ENCODE measurements at places on chromosomes 6 and 20.
A peak's percentile ranks its signal among the peaks of the same experiment; 100 is the strongest.

DNA sequence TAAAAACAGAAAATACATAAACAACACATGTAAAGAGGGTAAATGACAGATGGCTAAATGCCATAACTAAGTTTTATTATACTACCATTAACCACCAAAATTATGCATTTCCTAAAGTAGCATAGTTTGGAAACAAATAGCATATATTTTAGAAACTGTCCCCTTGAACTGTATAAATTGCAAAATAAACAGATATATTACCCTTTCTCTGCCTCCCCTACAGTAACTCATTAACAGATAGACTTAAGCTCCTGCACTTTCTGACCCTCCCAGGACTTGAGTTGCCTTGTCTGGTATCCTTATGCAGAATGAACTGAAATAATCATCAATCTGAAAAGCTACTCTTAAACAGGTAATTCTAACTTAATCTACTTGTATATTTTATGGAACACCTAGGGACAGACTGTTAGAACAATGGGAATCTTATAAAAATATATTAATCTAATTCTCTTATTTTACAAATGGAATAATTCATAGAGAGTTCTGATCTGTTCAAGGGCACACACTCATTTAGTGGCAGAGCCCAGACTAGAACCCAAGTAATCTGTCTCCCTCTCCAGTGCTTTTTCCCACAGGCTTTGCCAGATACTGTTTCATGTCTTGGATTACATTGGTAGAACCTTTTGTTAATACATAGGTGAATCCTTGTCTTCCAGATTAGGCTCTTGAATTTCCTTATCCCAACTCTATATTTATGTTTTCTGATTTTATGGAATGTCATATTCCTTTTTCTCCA lies 50.6 kb upstream of the LOC128125822 start:
- DNase-seq = no peak

DNA sequence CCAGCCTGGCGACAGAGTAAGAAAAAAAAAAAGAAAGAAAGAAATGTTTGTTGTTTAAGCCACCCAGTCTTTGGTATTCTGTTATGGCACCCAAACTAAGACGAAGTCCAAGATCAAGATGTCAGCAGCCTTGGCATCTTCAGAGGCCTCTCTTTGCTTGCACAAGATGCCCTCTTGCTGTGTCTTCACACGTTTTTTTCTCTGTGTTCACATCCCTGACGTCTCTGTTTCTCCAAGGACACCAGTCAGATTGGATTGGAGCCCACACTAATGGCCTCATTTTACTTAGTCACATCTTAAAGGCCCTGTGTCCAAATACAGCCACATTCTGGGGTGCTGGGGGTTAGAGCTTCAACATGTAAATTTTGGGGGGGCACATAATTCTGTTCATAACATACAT lies 380.9 kb downstream of the GJA1 start:
- DNase-seq = no peak

GRCh38 chr20:39619271-39619785 lies 657.2 kb downstream of the DHX35 start:
- DNase-seq = no peak

- DNase-seq = no peak
Observed at GRCh38 chr20:32841174-32841573, 17.5 kb upstream of the EFCAB8 start.

GRCh38 chr6:38086346-38086745 lies 266.8 kb downstream of the ZFAND3 start:
- DNase-seq = no peak

- no peak for DNase-seq
Observed at GRCh38 chr6:18034798-18035202, 47.4 kb upstream of the KIF13A start.

GRCh38 chr20:22241609-22242008 lies 342.8 kb downstream of the FOXA2 start:
- no peak for DNase-seq

DNA sequence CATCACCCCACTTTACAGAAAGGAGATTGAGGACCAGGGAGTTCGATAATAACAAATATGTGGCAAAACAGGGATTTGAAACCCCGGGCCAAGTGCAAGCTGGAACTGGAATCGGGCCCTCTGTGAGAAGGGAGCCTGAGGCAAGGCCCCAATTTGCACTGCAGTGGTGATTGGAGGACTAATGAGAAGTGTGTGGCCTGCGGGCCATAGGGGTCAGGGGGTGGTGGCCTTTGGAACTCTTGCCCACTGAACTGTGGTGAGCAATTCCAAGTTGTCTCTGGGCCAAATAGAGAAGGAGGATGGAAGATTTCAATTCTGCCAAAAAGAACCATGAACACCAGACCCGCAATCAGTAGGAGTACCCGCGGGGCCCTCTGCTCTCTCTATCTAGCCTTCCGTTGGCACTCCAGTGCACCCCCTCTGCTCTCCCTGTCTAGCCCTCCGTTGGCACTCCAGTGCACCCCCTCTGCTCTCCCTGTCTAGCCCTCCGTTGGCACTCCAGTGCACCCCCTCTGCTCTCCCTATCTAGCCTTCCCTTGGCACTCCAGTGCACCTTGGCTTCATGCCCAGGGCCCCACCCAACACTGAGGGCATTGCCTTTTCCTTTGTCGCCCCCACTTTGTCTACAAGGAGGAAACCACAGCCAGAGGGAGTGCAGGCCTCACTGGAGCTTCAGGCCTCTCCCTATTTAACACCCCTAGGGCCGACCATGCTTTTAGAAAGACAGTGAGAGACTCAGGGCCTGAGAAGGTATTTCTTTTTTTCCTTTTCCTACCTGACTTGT lies 6.0 kb upstream of the PTPRA start:
- DNase-seq = no peak

GRCh38 chr6:53358440-53359094 lies 9.8 kb upstream of the ELOVL5 start:
- DNase-seq = no peak

- DNase-seq = no peak
Observed at GRCh38 chr6:158283304-158283980, 28.8 kb upstream of the TULP4 start.

- no peak for DNase-seq
Observed at GRCh38 chr6:34969662-34970265, 80.7 kb downstream of the ANKS1A start.

DNA sequence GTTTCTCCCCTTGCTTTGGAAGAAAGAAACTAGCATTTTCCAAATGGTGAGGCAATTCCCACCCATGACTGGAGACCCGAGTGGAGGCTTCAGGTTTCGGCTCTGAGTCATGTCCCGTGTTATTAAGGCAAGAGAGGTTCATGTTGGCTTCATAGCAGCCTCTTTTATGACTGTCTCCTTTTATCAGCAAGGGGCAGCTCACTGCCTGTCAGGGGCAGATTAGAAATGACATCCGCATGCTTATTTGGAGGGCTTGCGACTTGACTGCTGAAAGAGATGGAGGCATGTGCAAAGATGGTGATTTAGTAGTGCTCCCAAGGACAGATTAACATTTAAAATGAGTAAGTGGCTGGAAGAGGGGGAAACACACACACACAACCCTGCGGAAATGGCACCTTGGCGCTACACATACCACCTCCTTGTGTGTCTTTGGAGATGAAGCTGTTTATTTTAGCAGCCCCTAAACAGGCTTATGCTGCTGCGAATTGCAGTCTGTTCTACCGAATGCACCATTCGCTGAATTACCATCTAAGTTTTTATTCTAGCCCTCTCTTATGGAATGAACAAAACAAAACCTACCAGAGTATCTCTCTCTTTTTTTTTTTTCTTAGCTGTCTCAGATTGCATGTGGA lies 52.1 kb upstream of the VSTM2L start:
- DNase-seq = no peak

- DNase-seq = no peak
Observed at GRCh38 chr6:116783852-116784251, 18.3 kb upstream of the FAM162B start.

DNA sequence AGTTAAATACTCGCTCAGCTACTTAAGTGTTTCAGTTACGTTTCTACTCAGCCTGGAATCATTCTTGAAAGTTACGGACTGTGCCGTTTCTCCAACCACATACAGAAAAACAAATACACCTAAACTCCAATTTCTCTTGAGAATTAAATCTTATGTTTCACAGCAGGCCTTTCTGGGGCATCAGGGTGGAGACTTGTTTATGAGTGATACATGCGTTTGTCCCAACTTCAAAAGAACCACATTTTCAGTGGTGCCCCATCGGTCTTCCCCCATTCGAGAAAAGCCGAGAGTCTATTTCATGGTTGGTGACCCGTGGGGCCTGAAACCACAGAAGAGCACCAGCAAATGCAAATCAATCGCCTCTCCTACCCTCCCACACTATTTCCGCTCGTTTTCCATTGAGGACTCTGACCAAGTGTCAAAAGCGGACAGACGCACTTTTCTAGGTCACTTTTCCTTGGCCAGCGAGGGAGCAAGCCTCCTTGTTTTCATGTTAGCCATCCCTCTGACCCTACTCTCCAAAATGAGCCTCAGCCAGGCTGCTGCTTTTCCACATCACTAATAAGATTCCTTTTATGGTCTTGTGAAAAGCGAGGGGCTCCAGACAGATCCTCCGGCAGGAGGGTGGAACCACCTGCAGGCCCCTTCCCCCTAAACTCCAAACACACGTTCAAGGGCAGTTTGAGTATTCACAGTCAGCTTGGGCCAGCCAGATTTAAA lies 3.1 kb downstream of the JAG1 start:
- DNase-seq = no peak

DNA sequence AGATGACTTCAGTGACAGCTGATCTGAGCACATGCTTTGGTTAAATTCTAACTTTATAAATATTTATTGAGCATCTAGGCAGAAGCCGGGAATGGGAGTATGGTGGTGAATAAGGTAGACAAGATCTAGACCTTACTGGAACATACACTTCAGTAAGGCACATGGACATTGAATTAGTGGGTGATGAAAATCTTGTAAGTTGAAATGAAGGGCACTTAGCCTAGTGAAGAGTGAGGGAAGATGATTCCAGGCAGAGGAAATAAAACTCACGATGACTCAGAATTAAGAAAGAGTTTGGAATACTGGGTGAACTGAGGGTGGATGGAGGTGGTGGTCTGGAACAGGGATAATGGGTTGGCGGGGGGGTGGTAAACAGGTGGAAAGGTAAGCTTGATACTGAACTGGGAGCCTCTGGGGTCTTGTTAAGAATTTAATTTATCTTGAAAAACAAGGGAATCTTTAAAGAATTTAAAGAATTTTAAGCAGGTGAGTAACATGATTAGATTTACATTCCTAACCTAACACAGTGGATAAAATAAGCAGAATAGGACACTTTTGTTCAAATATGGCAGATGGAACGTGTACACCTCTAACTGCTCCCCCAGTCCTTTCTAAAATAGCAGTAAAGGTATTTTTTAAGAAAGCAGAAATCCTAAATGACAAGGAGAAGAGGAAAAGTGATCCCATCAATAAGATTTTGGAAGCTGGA lies 75.2 kb upstream of the ARHGAP18 start:
- no peak for DNase-seq

- DNase-seq = no peak
Observed at GRCh38 chr6:32462609-32463008, 22.9 kb downstream of the HLA-DRA start.

DNA sequence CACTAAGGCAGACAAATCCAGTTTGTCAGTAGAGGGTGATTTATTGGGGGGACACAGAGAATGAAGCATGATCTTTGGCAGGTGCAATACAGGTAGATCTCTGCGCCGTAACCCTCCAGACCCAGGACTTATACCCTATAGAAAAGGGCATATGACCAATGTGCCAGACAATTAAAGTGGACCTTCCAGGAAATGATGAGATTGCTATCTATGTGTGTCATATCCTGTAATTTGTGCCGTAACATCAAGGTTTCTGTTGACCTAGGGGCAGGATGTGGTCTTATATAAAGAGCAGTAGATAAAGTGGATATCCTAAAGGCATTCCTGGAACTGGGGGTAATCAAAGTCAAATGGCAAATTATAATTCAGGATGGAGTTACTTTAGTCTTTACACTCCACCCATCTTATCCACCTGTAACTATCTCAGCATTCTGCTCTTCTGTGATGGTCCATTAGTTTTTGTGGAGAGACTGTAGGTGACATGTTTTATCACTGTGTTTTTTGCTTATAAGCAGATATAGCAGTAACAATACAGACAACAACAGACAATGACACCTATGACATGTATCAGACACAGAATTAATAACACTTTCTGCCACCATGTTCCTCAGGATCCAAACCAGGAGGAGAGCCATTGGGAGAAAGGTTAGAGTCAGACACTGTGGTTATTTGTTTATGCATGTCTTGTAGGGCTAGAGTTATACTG lies 43.1 kb upstream of the ZNF337 start:
- no peak for DNase-seq

- DNase-seq = no peak
Observed at GRCh38 chr6:10578723-10579122, 57.6 kb downstream of the GCNT2 start.

DNA sequence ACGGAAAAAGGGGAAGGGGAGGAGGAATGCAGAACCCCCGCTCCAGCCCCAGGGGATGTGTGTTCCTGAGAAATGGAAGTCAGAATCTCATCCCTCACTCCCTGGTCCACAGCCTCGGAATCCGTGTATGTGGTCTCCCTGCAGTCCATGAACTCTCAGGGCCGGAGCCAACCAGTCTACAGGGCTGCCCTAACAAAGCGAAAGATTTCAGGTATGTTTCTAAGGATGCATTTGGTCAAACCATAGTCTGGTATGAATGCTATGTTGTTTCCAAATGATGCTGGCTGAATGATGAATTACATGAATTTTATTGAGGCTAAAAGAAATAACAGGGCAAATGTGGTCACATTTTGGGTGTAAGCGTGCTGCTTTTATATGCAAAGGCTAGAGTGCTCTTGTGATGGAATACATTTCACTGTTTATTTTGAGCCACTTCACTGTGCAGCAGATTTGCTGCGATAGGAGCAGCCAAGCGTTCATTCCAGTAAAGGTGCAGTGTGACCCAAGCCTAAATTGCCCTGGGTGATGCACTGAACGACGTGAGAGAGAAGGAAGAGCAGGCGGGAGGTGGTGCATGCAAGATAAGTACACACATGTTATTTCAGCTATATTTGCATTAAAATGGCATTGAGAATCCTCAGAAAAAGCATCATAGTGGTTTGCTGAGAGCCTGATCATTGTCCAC lies 52.4 kb downstream of the FNDC1 start:
- DNase-seq = peak; percentile 4

- DNase-seq = no peak
Observed at GRCh38 chr20:48889140-48889790, 32.2 kb upstream of the ARFGEF2 start.

DNA sequence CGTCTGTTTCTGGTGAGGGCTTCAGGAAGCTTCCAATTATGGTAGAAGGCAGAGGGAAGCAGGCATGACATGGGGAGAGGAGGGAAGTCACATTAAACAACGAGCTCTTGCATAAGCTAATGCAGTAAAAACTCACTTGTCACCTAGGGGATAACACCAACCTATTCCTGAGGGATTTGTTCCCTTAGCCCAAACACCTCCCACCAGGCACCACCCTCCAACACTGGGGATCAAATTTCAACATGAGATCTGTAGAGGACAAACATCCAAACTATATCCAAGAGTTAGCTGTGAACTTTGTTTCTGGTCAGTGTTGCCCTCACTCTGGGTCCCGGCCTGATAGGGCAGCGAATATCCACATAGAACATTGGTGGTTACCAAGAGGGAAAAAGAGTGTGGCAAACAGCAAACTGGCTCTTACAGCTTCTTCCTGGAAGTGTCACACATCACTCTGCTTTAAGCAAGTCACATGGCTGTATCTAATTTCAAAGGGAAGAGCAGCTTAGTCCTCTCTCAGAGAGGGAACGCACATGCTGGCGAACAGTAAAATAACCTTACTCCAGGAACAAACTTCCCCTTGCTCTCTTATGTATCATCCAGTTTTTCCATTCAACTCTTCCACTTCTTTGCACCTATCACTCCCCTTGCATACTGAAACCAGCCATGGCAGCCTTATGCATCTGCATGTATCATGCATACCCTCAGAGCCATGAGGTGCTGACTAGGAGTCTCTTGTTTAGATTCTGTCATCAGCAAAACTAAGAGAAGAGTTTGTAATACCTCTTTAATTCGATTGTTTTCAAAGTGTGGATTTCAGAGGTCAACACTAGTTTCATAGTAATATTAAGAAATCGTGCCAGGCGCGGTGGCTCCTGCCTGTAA lies 4.8 kb upstream of the MOCS1 start:
- no peak for DNase-seq
